Activated T-cell treated with anti-CD3 and anti-CD28 coated beads, Interleukin-2, amount 50 U/mL, for 72 hours (primary cell): ENCODE measurements at places on chromosomes 6 and 20. TPM values are rescaled to one million over a fixed set of nuclear protein-coding genes. Genes with fewer than 3 reads are reported as not detected.

DNA sequence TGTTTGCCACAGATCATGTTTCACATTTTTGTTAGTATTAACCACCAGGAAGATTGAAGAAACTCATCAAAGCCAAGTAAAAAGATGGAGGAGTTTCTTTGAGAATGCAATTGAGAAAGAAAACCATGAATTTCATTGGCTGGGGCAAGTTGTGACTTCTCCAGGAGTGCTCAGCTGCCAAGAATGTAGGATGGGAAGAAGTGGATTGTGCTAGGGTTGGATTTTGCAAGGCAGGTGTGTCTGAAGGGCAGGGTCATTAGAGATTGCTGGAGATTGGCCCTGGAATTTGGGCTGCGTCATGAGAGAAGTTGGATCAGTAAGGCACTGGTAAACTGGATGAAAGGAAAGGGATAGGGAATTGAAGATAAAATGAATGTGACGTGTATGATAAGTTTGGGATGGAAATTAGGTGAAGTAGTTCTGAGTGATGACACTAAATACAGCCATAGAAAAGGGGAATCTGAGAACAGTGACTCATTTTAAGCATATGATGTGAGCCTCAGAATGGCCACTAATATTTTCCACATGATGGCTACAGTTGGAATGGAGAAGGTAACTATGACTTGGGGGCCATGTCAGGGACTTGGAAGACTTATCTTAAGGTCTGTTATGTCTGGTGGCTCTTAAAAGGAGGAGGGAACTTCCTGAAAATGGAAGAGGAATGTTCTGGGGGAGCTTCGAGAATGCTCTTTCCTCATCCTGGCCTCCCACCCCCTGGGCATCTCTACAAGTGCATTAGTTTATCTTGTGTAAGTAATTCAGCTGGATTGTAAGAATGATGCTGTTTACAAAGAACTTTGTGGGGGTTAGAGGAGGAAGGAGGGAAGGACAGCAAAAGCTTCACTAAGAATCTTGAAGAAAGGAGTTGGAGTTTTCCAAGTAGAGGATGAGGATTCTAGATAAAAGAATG is 27.8 kb upstream of the ERVFRD-1 start:
- no peaks in the 10 kb centered on the region for H3K36me3 ChIP-seq
- H3K4me3 ChIP-seq, result no peak overlapping the region

GRCh38 chr6:47276377-47276776 is 33.3 kb downstream of the TNFRSF21 start:
- no peak overlapping the region for H3K27ac ChIP-seq
- H3K36me3 ChIP-seq, result peaks cover 2% of the 10 kb centered on the region
- no peak for DNase-seq
- no peaks in the 10 kb centered on the region for H3K4me1 ChIP-seq
- H3K4me3 ChIP-seq, result no peak overlapping the region
- H3K27me3 ChIP-seq, result no peaks in the 10 kb centered on the region

BCAS1 gene
- not detected for total RNA-seq

EYA2 gene
- 0.12 TPM for total RNA-seq
